ENCODE measurements at places on chromosomes 16 and 17.

GRCh38 chr17:40343219-40344119, 21.1 kb downstream of the GJD3 start:
- DNase-seq, result peak; percentile 66

GRCh38 chr16:47079860-47080259, 63.9 kb downstream of the NETO2 start:
- no peak for DNase-seq

GRCh38 chr17:70636517-70637133, 467.3 kb downstream of the KCNJ2 start:
- DNase-seq, result no peak

DNA sequence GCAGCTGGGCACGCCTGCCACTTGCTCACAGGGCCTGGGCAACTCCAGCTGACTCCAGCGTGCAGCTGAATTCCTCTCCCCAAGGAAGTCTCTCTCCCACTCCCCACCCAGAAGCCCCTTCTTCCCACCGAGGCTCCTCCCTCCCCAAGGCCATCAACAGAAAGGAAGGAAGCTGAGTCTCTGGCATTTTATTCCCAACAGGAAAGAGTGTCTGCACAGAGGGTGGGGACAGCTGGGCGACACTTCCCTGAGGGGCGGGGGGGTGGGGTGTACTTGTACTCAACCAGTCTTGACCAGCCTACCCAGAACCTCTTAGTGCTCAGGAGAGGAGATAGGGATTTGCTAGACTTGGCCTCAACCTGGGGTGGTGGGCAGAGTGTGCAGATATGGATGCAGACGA, at the start of gene EXOC3L1:
Gene EXOC3L1, minus strand, starts transcription at position 96 of the 400 bp plus-strand sequence. CDS start 460 bp downstream, outside the sequence.
- no peak for DNase-seq

GRCh38 chr16:10180771-10181163, 1.5 kb downstream of the GRIN2A start:
- DNase-seq, result peak; percentile 76

GRCh38 chr17:924711-925475, 54.7 kb downstream of the NXN start:
- DNase-seq, result no peak

GRCh38 chr17:10738521-10739258, 8.9 kb upstream of the TMEM220 start:
- DNase-seq, result no peak

GRCh38 chr17:2542456-2542855, 30.8 kb upstream of the METTL16 start:
- peak; percentile 5 for DNase-seq

GRCh38 chr16:54277845-54278703, 8.5 kb downstream of the IRX3 start:
- peak; percentile 87 for DNase-seq

DNA sequence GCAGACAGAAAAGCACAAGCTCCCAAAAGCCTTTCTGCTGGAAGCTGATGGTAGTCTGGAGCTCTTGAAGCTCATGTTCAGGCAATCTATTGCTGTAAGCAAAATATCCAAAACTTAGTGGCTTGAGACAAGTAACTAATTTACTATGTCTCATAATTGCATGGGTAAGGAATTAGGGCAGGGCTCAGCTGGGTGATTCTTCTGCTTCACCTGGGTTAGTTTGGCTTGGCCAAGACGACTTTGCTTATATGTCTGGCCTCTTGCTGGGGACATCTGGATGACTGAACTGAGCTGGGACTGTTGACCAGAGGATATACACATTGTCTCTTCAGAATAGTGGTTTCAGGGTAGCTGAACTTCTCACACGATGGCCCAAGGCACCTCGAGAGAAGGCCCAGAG, 96.8 kb upstream of the WSCD1 start:
- DNase-seq, result no peak

- no peak for DNase-seq
Measured at GRCh38 chr16:56771558-56772279, 41.8 kb downstream of the NUP93 start.

- DNase-seq, result no peak
Measured at GRCh38 chr17:4235372-4236279, 28.2 kb downstream of the ANKFY1 start.

DNA sequence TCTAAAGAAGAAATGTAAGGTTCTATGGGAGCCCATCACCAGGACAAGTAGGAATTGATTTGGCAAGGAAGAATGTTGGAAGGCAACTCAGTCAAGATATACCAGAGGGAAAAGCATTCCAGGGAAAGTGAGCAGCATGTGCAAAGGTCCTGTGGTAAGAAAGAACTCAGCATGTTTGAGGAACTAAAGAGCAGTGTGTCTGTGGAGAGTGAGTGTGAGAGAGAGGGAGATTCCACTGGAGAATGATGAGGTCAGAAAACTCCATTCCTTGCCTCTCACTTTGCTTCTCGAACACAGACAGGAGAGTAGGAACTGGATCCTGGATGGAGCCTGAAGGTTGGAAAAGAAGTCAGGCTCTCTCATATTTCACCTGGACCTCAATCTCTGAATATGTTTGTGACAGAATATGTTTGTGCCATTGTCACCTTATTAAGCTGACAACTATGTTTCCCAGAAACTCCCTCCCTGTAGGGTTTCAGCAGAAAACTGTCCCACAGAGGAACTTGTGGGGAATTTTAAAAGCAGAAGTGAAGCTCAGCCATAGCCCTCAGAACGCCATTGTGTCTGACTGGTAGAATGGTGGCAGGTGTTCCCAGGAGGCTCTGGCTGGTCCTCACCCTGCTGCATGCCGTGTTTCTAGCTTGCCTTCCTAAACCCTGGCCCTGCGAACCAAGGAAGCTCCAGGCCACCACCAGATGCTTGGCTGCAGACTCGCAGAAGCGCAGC, 382.4 kb upstream of the XYLT1 start:
- no peak for DNase-seq

DNA sequence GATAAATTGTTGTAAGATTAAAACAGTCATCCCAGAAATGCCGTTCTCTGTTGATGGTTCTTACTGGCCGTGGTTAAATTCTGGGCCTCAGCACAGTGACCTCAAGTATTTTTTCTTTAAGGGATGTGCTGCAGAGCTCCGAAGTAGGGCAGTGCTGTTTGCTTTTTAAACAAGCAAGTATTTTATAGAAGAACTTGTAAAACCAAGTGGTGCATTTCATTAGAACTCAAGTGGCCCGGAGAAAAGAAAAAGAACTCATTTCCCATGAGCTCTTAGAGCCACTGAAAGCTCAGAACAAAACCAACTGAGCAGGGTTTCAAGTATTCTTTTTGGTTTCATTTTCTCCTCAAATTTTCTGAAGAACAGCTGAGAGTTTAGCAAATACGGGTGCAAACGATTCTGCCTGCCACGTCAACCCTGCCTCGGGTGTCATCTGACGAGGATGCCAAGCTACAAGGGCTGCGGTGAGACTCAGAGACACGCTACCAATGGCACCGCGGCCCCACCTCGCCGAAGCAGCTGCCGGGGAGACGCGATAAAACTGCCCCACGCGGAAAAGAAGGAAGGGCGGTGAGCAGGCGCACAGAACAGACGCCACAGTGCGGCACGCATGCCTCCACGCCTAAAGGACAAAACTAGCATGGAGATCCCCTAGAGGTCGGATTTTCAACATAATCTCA, 6.3 kb downstream of the LMF1 start:
- DNase-seq, result no peak

GRCh38 chr17:76968707-76969597, 100.7 kb downstream of the MGAT5B start:
- DNase-seq, result peak; percentile 94

DNA sequence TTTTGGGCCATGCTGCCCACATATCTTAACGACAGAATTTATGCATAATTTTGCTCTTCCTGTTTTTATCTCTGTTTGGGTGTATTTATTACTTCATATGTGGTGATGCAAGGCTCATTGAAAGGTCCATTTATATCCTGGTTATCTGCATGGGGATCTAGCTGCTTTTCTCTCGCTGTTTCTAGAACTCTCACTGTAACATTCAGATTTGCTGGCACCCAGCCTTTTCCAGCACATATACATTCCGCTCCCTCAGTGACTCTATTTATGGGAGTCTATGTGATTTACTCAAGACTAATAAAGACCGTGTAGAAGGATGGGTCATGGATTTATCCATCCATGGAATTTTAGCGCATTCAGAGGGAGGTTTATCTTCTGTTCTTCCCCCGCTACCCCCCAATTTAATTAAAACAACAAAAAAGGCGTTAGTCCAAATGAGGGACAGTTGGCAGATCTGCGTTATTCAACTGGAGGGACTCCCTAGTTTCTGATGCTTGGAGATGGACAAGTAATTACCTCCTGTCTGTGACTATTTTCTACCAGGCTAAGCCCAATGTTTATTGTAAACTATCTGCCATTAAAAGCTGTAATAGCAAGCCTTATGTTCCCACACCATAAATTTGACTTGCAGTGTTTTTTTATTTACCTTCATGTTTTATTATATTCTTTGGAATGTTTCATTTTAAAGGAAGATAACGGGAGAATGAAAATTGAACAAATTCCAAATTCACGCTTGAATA, 19.8 kb upstream of the MARCHF10 start:
- peak; percentile 34 for DNase-seq

DNA sequence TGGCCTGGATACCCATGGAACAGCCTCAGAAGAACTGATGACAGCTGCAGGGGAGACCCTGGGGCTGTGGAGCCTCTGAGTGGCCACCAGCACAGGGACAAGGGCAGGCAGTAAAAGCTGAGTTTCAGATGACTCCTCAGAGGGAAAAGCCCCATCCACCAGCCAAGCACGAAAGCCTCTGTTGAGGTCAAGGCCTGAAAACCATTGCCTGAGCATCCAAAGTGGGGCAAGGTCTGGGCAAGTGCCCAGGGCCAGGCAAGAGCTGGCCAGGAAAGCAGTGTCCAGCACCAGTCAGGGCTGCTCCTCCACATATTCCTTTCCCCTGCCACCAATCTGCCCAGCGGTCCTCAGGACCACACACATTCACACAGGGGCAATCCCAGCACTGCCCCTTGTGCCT, 16.4 kb downstream of the ATP6V0D1 start:
- DNase-seq, result no peak

DNA sequence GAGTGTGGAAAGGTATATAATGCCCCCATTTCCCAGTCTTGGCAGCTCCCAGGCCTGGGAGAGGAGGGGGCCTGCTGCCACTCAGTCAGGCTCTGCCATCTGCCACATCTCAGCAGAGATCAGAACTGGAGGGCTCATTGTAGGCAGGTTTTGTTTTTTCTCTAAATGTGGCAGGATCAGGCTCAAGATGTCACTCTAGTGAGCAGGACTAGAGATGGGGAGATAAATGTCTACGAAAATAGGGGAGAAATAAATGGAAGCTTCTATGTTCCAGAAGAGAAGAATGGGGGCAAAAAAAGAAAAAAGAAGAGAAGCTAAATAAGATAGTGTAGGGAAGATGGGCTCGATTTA, 13.9 kb downstream of the NXPH3 start:
- DNase-seq, result no peak

DNA sequence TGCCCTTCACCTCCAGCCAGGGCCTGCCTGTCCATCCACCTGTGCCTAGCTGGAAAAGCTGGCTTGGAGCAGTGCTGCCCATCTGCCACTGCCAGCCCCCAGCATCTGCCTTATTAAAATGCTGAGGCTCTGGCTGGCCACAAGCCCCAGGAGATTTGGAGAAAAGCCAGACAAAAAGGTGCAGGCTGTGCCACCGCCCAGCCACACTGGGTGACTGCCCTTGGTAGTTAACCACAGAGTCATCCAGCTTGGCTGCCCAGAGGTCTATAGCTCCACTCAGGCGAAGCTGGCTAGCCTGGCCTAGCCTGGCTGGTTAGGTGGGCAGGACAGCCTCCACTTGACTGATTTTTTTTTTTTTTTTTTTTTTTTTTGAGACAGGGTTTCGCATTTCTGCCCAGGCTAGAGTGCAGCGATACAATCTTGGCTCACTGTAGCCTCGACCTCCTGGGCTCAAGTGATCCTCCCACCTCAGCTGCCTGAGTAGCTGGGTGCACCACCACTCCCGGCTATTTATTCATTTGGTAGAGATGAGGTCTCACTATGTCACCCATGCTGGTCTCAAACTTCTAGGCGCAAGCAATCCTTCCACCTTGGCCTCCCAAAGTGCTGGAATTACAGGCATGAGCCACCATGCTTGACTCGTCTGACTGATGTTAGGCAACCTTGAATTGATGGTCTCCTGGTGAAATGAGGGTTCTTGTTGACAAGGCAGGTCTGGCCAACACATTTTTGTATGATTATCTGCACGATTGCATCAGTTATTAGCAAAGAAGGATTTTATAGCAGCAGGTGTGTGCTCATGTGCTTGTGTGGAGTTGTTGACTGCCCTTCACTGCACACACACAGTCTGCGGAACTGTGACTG, 103.8 kb downstream of the RAB11FIP4 start:
- no peak for DNase-seq

GRCh38 chr17:76103274-76104139, at the start of gene EXOC7:
Gene EXOC7 (minus strand): TSS chr17:76103787. CDS start chr17:76103692, 95 bp downstream.
- DNase-seq, result peak; percentile 95

GRCh38 chr16:11676799-11677198, 8.5 kb downstream of the SNN start:
- DNase-seq, result no peak

DNA sequence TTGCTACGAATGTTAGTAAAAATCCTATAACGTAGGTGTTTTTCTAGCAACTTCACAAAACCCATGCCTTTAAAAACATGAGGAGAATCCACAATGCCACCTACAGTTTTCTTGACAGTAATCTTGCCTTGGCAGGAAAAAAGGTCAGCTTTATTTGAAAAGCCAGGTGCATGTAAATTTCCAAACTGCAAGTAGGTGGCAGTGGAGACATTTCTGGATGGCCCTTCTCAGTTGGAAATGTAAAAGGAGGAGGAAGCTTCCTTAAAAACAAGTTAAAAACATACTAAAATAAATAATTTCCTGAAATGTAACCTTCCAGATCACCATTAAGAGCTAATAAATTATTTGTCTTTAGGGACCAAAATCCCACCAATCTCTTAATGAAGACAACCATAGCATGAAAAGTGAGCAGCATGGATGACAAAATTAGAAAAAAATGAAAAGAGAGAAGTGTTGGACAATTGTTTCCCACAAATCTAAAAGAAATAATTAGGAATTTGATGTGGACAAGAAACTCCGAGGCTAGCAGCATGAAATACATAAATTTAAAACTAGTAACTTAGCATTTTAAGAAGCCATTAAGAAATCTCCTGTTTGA, 152.2 kb downstream of the SNX11 start:
- DNase-seq, result no peak

DNA sequence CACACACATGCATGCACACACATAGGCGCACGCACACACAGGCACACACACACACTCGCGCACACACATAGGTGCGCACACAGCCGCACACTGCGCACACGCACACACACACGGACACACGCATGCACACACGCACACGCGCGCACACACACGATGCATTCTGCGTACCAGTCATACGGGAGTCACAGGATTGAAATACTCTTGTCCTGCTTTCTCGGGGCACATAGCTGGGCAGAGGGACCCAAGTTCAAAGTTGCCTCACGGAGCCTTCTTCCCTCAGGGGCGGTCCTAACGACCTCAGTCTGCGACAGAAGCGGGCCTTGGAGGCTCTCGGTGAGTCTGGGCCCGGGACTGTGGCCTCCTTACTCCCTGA, 56.0 kb downstream of the MRM1 start:
- DNase-seq, result peak; percentile 37

GRCh38 chr16:48834576-48834975, 224.6 kb upstream of the N4BP1 start:
- no peak for DNase-seq

GRCh38 chr17:81456091-81456490, 56.5 kb downstream of the ACTG1 start:
- no peak for DNase-seq

All from retina (tissue), 1 donor.